ENCODE measurements at places on chromosomes 5 and 9.

DNA sequence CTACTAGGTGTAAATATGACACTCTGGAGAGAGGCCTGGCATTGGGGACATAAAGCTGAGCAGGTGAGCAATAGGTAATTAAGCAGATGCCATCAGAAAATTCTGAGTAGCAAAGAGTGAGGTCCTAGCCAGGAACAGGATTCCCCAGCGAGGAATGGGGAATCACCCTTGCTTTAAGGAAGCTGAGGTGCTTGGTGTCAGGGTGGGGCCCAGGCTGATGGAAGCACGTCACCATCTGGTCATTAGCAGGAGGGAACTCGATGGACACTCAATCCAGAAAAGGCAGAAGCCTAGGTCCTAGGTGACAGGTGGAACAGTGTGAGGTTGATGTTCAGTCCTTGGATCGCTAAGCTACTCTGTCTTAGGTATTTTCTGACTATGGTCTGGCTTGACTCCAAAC, 562.7 kb upstream of the DAP start:
- no peak for DNase-seq

GRCh38 chr9:122332083-122332482, 38.7 kb upstream of the PTGS1 start:
- no peak for DNase-seq

GRCh38 chr5:172846249-172846648, 12.2 kb downstream of the ERGIC1 start:
- no peak for DNase-seq

DNA sequence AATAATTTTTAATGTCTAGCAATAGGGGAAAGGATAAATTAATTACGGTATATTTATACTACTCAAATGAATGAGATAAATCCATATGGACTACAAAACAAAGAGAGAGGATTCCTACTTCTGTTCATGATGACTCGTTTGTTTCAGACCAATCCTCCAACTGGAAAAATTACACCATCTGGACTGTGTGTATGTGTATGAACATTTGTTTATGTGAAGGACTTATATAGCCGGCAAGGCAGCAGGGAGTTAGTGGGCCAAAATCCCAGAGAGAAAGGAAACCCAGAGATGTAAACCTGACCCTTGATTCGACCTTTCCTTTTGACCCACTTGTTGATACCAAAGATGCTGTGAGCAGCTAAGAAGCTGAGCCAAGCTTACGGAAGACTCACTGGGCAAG, 20.1 kb downstream of the PDE6A start:
- DNase-seq = no peak

- peak; percentile 60 for DNase-seq
Measured at GRCh38 chr5:140113180-140113698, 670 bp upstream of the PURA start.

DNA sequence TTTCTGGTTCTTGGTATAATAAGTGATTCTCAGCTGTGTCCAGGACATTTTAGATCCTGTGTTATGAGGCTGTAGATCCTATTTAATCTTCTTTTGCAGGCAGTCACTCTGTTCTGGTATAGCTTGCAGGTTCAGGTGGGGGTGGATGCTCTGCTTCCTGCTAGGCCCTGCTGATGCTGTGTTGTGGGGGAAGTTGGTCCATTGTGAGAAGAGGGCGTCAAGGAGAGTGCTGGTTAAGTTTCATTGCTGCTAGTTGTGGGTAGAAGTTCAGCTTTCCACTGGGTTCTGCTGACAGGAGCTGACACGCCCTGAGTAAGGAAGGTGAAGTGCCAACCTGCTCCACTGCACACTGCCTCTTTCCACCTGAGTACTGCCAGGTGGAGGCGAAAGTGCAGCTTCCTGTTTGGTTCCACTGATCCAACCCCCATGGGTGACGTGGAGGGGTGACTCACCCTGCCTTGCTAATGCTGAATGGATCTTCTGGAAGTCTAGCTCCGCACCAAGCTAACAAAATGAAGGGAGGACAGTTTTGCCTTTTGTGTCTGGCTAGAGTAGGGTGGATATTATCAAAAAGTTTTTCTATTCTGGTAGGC, 16.3 kb downstream of the NMRK1 start:
- DNase-seq = peak; percentile 83

DNA sequence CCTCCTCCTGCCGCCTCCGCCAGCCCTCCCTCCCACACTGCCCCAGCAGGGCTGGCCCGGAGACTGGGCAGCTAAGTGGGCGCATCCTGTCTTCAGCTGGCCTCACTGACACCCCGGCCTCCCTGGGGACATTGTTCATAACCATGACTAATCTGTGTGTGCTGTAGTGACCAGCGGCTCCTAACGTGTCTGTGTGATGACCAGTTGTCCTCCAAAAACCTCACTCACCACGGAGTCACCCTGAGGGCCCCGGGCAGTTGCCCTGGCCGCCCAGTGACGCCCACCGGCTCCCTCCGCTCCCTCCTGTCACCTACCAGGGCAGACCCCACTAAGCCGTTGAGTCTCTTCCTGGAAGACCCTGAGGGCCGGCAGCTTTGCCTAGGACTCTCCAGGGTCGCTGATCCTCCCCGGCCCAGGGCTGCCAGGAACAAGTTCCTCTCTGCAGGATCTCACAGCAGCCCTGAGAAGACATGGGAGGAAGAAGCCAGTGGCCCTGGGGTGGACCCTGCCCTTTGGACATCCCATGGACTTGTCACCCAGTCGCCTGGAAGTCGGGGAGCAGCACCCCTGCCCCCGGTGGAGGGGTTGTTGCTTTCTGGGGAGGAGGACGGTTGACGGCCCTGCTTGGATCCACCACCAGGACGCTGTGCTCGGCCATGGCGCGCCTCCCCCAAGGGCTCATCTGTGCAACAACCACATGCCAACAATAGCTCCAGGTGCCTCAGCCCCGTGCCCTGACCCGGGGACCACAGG, 110.2 kb upstream of the LMX1B start:
- DNase-seq = peak; percentile 57

DNA sequence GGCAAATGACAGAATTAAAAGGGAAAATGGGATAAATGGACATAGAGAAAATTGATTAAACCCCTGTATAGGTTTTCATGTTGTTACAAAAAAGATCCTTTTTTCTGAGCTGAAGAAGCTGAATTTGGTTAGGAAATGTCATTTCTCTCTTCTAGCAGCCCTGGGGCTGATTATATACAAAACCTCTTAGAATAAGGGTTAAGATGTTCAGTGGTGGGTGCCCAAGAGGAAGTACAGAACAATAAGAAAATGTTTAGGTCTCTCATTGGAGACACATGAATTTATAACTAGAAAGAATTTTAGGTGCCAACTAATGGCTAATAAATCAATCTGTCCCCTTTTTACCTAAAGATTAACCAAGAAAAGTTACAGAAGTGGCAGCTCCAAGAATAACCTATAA, 14.2 kb downstream of the ABHD17B start:
- DNase-seq = no peak

DNA sequence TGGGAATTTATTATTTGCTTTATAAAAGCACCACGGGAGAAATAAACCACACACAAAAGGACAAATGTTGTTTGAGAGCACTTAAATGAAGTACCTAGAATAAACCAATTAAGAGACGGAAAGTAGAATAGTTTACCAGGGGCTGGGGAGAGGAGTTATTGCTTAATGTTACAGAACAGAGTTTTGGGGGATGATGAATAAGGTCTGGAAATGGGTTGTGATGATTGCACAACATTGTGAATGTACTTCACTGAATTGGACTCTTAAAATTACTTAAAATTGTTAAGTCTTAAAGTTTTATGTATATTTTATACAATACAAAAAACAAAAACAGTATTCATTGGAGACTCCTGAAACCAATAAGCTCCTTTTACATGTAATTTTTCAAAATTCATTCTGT, 1.5 kb downstream of the ZBTB43 start:
- DNase-seq = no peak

GRCh38 chr5:610744-611730, 1.1 kb upstream of the CEP72 start:
- DNase-seq = peak; percentile 49

- no peak for DNase-seq
Measured at GRCh38 chr5:43192558-43193180, 644 bp downstream of the NIM1K start.

GRCh38 chr5:155430192-155430591, 416.6 kb downstream of the KIF4B start:
- DNase-seq = no peak

DNA sequence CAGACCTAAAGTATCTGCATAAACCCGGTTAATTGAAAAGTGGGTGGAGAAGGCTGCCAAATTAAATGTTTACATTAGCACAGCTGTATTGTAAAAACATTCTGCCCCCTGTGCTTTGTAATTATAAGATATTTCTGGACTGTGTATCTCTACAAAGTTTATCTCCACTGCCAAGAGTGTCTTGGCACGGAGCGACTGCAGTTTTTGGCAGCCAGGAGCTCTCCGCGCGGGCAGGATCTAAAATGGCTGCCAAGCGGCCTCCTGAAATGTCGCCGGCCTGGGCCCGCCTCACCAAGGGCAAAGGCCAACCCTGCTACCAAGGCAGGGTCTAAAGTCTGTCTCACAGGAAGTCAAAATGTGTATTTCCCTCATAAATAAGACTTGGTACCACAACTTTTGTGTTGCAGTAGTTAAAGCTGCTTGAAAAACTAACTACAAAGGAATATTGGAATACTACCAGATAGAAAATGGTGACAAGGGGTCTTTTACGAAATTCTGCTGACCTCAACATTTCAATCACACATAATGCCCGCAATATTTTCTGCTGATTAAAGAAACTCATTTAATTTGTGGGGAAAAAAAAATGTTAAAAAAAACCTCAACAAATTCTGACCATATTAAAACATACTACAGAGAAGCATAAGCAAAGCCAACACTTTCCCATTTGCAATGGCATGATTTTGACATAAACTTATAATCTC, 110.4 kb downstream of the NFIB start:
- no peak for DNase-seq

GRCh38 chr9:71131145-71131544, 9.7 kb upstream of the TRPM3 start:
- DNase-seq = no peak

- DNase-seq = no peak
Measured at GRCh38 chr5:174195517-174195916, 150.0 kb downstream of the NSG2 start.

DNA sequence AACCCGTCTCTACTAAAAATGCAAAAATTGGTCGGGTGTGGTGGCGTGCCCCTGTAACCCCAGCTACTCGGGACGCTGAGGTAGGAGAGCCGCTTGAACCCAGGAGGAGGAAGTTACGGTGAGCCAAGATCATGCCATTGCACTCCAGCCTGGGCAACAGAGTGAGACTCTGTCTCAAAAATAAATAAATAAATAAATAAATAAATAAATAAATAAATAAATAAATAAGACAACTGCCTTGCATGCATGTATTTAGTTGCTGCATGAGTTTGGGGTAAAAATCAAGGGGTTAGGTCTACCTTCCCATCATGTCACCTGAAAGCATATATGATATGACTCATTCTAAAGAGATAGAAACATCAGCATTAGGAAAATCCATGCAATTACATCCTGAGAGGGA, 254.0 kb downstream of the ADAMTSL1 start:
- DNase-seq = no peak

DNA sequence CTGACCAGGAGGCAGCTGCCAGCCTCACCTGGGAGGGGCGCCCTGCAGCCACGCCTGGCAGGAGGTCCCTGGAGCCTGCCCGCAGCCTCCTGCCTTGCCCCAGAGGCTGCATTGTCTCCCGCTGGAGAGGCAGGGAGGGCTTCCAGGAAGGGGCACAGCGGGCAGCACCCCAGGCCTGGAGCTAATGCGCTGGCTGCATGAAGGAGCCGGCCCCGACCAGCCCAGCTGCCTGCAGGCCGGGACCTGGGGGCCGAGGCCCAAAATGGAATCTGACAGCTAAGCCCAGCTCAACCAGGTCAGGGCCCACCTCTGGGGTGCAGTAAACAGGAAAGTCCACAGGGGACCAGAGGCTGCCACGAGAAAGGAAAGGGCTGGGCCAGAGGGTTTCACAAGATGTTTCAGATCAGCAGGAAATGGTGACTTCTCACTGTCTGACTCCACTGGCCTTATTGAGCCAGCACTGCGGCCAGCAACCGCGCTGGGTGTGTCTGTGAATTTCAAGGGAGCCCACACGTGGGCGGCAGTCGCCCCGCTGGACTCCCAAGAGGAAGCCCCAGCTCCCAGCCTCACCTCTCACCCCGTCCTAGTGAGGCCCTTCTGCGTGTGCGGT, 18.6 kb upstream of the NOTCH1 start:
- no peak for DNase-seq

DNA sequence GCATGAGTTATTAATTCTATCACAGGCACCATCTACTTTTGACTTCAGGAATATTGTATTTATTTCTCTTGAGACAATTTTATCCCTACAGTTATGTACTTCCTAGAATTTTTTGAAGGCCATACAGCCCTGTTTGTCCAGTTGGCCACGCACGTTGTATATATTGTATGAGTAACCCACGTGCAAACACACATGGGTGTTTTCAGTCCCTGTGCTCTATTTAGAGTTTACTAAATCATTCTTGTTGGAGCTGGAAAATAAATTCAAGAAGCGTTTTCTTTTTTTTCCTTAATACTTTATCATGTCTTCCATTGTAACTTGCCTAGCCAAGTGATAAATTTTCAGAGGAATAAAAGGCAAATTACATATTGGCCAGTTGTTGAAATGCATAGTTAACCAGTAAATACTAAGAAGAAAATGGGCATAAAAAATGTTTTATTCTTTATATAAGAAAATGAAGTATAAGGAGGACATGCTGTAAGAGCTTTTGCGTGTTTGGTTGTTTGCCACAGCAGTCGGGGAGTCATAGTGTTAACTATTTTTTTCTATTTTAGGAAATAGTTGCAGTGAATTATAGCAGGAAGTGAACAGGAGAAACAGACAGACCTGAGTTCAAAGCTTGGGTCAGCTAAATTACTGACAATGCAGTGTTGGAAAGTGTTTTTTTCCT, 86.4 kb upstream of the MINAR2 start:
- DNase-seq = no peak

GRCh38 chr5:55450050-55450765, 84.6 kb downstream of the PLPP1 start:
- no peak for DNase-seq

DNA sequence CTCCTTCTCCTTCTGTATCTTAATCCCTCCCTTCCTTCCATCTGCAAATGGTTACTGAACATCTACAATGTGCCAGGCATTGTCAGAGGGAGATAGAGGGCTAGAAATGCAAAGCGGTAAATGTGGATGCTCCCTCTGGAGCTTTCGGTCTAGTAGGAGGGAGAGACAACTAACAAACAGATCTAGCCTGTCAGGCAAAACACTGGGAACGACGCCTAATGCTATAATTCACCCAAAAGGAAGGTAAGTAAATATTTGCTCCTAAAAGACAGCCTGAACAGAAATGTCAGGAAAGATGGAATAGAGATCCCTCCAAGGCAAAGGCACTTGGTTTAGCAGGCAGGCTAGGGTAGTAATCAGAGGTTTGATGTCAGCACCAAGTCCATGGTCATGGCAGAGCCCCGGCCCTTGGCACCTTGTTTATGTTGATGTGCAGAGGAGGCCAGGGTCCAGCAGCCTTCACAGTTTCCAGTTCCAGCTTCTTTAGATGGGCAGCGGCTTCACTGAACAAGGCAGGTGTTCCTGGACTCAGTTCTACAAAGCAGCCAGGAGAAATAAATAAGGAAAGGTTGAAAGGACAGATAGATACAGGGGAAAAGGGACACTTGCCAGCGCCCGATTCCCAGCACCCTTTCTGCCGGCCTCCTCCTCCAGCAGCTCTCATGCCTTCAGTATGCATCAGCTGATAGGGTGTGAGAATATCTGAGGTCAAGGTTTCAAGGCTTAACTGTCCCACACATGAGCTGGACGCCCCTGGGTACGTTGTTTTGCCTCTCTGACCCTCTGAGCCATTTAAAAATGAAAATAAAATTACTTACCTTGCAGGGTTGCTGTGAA, 46.5 kb upstream of the FRRS1L start:
- no peak for DNase-seq

GRCh38 chr5:36722900-36723299, 116.5 kb downstream of the SLC1A3 start:
- no peak for DNase-seq
